ENCODE measurements at places on chromosomes 6 and 20.

- ATAC-seq = peak; percentile 12
Observed at GRCh38 chr6:32484614-32484998, 44.9 kb downstream of the HLA-DRA start.

DNA sequence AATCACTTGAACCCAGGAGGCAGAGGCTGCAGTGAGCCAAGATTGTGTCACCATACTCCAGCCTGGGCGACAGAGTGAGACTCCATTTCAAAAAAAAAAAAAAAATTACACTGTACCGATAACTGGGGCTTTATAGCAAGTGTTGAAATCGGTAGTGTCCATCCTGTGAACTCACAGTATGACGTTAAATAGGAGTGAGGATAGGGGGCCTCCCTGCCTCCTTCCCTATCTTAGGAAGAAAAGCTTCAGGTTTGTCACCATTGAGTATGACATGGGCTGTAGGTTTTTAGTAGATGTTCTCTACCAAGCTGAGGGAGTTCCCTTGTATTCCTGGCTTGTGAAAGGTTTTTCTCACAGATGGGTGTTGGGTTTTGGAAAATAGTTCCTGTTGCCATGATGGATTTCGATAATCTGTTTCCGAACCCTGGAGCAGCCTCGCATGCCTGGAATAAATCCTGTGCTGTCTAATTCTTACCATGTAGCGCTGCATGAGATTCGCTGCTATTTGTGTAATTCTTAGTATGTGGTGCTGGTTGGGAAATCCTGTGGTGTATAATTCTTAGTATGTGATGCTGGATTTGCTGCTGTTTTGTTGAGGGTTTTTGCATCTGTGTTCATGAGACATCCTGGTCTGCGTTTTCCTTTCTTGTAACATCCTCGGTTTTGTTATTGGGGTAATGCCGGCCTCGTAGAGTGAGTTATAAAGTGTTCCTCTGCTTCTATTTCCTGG is 23.6 kb downstream of the NTSR1 start:
- ATAC-seq = no peak

GRCh38 chr20:62141397-62142251 is 1.6 kb downstream of the PSMA7 start:
- no peak for ATAC-seq

DNA sequence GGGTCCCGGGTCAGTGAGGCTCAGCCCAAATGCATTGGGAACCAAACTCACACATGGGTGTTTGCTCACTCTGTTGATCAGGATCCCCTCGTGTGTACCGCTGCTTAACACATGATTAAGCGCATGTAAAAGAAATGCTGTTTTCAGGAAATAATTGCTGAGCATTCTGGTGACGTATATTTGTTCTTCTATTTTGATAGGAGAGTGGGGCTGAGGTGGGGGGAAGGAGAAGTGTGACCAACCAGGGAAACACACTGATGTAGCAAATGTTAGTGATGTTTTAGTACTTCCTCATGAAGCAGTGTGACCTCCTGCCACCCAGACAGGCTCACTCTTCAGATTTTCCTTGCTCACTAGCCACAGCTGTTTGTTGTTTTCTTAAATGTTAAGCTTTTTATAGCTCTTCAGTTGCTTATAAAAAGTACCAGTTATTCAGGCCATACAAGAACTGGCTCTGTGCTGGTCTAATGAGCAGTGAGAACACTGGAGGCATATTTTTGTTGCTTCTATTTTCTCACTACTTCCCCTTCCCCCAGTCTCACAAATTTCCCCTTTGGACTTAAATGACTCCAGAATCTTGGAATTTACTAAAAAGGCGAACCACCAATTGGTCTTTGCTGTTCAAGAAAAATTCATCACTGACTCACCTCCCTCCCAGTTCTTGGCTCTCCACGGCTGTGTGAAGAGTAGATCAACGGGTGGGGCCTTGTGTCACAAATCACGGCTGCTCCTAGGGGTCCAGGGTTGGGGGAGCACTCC is 79.2 kb upstream of the BACH2 start:
- ATAC-seq = peak; percentile 100

GRCh38 chr6:35970181-35970580 is 49.3 kb upstream of the SRPK1 start:
- no peak for ATAC-seq

DNA sequence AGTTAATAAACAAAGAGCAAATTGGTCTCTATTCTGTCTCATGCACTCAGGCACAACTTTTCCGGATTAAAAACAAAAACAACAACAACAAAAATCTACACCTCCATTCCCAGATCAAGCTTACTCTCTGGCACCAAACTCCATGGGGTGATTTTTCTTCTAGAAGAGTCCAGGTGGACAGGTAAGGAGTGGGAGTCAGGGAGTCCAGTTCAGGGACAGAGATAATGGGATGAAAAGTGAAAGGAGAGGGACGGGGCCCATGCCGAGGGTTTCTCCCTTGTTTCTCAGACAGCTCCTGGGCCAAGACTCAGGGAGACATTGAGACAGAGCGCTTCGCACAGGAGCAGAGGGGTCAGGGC is 437 bp upstream of the HLA-A start:
- no peak for ATAC-seq

DNA sequence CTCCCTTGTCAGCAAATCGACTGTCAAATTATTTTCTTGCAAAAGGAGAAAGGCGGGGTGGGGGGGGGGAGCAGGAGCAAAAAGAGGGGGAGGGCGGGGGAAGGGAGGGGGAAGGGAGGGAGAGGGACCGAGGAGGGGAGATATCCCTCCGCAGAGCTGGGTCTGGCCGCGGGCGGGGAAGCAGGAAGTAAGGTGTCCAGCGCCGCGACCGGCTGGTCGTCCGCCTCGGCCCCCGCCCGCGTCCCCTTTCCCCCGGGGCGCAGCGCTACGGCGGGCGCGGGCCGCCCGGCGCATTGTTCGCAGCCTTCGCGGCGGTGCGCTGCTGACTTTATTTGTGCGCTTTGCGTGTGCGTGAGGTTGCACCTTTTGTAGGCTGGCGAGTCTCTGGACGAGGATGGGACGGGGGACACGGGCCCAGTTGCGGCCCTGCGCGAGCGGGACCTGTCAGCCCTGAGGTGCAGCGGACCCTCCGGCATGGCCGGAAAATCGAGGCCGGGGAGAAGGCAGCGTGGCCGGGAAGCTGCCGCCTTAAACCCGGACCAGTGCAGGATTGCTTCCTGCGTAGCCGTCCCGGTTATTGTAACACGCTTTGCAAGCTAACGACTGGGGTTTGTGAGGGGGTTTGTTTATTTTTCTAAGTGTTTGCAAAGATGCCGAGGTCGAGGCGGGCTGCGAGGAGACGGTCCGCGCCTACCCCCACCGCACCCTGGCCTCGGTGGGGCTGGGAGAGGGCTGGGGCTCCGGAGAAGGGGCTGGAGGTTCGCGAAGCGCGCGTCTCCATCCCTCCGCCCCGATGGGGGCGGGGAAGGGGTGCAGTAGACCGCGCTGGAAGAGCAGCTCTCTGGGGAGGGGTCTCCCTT is 675 bp upstream of the TRERF1 start:
- ATAC-seq = peak; percentile 62

DNA sequence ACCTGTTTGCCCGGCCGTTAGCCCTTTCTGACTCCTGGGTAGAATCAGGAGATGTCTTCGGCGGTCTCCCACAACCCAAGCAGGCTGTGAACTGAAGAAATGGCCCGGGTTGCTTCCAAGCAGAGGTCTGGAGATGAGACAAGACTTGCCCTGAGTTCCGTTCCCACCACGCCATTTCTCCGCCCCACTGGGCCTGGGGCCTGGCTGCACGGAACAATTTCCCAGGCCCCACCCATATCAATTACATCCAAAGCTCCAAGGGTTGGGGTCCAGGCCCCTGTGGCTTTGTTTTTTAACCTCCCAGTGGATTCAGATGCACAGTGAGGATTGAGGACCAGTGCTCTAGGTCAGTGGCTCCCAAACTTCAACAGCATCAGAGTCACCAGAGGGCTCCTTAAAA is 214.5 kb upstream of the ARID1B start:
- ATAC-seq = no peak

DNA sequence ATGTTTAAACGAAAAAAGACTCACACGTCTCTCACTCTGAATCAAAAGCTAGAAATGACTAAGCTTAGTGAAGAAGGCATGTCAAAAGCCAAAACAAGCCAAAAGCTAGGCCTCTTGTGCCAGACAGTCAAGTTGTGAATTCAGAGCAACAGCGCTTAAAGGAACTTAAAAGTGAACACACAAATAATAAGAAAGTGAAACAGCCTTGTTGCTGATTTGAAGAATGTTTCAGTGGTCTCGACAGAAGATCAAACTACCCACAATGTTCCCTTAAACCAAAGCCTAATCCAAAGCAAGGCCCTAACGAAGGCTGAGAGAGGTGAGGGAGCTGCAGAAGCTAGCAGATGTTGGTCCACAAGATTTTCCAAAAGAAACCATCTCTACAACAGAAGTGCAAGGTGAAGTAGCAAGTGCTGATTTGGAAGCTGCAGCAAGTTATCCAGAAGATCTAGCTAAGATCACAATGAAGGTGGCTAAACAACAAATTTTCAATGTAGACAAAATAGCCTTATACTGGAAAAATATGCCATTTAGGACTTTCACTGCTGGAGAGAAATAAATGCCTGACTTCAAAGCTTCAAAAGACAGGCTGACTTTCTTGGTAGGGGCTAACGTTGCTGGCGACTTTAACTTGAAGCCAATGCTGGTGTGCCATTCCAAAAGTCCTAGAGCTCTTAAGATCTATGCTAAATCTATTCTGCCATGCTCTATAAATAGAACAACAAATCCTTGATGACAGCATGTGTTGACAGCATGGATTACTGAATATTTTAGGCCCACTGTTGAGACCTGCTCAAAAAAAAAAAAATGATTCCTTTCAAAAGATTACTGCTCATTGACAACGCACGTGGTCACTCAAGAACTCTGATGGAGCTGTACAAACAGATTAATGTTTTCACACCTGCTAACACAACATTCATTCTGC is 40.3 kb downstream of the SEC63 start:
- no peak for ATAC-seq
